Fibroblast of skin of scalp (primary cell): ENCODE measurements at places on chromosomes 6 and 20.
A peak's percentile ranks its signal among the peaks of the same experiment; 100 is the strongest.

DNA sequence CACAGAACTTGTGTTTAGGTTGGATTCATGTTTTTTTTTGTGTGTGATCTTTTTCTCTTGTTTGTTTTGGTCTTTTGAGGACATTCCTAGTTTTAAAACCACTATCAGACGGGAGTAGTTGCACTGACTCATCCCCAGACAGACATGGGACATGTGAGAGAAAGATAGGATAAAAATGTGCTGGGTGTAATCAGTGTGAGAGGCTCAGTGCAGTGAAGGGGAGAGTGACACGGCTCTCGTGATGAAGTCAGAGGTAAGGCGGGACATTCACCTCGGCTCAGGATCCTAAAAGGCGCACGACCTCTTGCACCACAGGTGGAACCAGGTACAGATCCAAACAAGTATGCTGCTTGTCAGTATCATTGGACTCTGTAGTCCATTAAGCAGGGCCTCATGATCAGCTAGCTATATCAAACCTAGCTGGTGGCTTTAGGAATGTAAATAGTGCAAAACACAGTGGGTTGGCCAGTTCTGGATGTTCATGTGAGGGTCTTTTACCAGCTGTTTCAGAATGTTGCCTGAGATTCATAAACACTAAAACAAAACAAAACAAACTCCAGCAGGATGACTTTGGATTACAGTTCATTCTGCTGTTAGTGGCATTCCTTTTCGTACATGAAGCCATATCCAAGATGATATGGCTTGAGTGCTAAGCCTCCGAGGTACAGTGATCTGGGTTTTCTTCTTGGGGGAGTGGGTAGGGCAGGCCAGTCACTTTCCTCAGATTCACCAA is 18.0 kb downstream of the FOXO3 start:
- peak; percentile 69 for DNase-seq

- no peak for DNase-seq
Observed at GRCh38 chr6:163998496-163998895, 584.0 kb downstream of the QKI start.

DNA sequence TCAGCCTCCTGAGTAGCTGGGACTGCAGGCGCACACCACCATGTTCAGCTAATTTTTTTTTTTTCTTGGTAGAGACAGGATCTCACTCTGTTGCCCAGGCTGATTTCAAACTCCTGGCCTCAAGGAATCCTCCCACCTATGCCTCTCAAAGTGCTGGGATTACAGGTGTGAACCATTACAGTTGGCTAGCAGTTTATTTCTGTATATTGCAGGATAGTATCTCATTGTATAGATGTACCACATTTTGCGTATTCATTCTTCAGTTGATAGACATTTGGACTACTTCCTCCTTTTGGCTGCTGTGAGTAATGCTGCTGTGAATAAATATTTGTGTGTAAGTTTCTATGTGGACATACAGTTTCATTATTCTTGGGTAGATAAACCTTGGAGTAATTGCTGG is 32.9 kb downstream of the ASXL1 start:
- no peak for DNase-seq

DNA sequence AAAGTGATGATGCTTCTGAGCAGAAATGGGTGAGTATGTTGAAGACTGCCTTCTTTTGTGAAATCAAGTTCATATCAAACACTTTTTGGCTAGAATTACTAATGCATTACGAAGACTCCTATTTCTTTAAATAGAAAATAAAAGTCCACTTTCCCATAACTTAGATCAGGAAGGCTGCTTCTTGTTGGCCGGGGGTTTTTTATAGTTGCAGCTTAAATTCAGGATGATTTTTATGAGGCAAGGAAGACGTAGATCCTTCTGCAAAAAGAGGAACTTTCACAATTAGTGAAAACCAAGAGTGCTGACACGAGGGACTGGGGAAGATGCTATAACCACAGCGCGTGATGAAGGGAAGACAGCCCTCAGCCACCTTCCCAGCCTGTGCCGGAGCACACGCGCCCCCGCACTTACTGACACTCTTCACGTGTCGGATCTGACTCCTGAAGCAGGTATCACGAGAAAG is 206.1 kb upstream of the PRDM1 start:
- no peak for DNase-seq

GRCh38 chr6:25085756-25086155 is 150.0 kb upstream of the RIPOR2 start:
- no peak for DNase-seq

DNA sequence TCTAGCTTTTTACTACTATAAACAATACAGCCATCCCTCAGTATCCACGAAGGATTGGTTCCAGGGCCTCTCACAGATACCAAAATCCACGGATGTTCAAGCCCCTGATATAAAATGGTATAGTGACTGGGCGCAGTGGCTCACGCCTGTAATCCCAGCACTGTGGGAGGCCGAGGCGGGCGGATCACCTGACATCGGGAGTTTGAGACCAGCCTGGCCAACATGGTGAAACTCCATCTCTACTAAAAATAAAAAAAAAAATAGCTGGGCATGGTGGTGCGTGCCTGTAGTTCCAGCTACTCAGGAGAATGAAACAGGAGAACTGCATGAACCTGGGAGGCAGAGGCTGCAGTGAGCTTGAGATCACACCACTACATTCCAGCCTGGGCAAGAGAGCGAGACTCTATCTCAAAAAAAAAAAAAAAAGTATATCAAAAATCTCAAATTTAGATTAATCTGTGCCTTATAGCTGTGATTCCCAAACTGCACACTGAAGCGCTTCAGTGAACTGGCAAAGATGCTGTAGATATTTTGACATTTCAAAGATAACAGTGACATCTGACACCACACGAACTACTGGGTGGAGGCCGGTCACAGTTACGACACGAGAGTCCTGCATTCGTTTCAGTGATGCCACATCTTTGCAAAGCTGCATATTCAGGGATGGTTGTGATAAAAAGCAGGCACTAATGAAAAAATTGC is 38.3 kb downstream of the MRS2 start:
- no peak for DNase-seq

DNA sequence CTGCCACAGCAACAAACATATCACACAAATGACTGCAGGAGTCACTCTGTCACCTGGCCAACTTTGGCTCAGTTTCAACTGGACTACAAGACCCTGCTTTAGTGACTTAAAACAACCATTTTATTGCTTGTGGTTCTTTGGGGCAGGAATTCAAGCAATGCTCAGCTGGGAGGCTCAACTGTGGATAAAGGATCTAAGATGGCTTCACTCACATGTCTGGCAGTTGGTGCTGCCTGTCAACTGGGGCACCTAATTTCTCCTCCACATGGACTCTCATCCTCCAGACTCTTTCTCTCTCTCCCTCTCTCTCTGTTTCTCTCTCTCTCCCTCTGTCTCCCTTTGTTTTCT is 2.8 kb upstream of the EPB41L2 start:
- no peak for DNase-seq

GRCh38 chr6:35213824-35214756 is at the start of gene SCUBE3:
Gene SCUBE3 (plus strand): TSS chr6:35213956. CDS start chr6:35214419, 463 bp downstream.
- DNase-seq: peak; percentile 68

GRCh38 chr6:165833355-165833754 is 170.3 kb upstream of the PDE10A start:
- no peak for DNase-seq

GRCh38 chr6:175680-176079 is 116.6 kb upstream of the DUSP22 start:
- DNase-seq: no peak

GRCh38 chr6:11209369-11209768 is 23.1 kb downstream of the NEDD9 start:
- no peak for DNase-seq

GRCh38 chr6:148388521-148388920 is 45.9 kb downstream of the SASH1 start:
- DNase-seq: no peak

- DNase-seq: peak; percentile 47
Observed at GRCh38 chr6:125203395-125203794, 49.8 kb downstream of the TPD52L1 start.

DNA sequence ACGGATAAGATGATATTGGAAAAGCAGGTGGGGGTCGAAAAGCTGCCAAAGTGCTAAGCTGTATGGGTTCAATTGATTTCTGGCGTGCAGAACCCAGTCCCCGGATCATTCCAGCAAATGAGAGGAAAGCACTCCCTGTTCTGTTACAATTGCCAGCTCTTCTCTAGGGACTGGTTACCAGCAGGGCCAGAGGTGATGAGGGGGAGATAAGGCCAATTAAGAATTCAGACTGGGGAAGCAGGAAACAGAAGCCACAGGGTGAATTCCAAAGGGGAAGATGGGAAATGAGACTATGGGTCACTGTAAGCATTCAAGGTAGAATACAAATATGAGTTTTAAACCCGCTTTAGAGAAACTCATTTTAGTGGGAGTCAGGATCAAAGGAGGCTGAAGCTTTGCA is 349.4 kb upstream of the MAP3K7 start:
- no peak for DNase-seq

GRCh38 chr6:153149891-153150290 is 18.8 kb upstream of the RGS17 start:
- no peak for DNase-seq

- DNase-seq: no peak
Observed at GRCh38 chr6:128808856-128809255, 74.1 kb upstream of the LAMA2 start.

- peak; percentile 99 for DNase-seq
Observed at GRCh38 chr6:25173951-25174474, 105.2 kb upstream of the CARMIL1 start.

GRCh38 chr6:4936681-4937041 is 67.2 kb downstream of the RPP40 start:
- DNase-seq: peak; percentile 59

DNA sequence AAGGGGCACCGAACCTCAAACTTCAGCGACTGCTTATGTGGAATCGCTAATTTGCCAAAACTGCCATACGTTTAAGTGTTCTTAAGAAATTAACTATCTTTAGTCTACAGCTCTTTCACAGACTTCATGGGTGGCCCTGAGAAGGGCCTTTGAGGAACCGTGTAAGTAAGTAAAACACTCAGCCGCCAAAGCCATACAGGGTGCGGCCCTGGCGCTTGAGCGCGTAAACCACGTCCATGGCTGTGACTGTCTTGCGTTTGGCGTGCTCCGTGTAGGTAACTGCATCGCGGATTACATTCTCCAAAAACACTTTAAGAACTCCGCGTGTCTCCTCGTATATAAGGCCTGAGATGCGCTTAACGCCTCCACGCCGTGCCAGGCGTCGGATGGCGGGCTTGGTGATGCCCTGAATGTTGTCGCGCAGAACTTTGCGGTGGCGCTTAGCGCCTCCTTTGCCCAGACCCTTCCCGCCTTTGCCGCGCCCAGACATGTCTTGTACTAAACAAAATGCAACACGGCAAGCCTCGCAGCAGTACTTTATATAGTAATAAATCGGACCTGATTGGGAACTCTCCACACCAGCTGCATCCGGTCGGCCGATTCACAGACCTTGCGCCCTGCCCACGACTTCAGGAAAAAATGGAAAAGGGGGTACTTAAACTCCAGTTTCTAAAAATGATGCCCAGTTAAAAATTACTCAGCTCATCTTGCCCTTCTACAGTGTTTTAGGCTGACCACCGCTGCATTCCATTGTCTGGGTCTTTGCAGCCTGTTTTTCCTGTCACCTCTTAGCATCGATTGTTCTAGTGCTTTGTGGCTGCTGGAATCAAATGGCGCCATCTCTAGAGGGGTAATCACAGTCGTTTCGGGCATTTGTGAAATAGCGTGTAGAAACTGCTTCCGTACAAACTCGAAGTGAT is 38.9 kb downstream of the OR2B2 start:
- DNase-seq: peak; percentile 94

DNA sequence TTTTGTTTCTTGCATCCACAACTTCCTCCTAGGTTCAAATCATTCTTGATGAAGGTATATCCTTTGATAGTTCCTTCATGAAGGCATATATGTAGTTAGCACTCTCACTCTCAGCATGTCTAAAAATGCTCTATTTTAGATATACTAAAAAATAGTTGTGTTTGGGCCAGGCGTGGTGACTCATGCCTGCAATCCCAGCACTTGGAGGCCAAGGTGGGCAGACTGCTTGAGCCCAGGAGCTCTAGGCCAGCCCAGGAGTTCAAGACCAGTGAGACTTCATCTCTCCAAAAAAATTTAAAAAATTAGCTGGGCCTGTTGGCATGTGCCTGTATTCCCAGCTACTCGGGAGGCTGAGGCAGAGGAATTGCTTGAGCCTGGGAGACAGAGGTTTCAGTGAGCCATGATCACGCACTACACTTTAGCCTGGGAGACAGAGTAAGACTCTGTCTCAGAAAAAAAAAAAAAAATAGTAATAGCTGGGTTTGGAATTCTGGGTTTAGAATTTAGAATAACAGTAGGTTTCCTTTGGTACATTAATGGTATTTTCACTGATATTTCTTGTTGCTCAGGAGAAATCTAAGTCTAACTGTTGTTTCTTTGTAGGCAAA is 7.0 kb downstream of the SERAC1 start:
- DNase-seq: peak; percentile 59

DNA sequence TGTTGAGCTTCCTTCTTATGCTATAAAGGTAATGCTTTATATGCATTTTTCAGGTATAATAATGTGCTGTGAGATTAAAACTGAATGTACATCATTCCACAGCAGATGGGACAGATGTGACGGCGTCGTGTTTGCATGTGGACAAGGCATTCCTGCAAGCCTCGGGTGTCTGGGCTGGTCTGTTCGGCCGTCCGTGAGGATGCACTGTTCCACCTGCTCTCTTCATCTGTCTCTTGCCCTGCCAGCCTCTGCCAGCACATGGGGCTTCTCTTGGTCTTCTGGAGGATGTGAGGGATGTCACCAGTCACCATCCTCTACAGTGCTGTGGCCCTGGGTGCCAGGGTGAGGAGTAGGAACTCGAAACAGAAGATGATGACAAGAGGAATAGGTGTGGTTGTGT is 223.2 kb downstream of the ERMARD start:
- no peak for DNase-seq
